T1000 (cell line): ENCODE measurements at places on chromosomes 3 and 15.

DNA sequence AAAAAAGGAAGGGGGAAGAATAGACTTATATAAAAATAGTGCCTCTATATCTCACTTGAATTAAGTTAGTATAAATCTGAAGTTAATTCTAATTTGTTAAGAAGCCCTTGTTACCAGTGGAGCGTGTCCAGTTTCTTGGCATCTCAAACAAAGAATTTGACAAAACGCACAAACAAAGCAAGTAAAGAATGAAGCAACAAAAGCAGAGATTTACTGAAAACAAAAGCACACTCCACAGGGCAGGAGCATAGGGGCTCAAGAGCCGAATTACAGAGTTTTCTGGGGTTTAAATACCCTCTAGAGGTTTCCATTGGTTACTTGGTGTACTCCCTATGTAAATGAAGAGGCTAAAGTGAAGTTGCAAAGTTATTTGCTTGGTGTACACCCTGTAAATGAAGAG is 34.0 kb upstream of the GK5 start:
- no peak for DNase-seq

GRCh38 chr15:65580287-65580686 is 30.6 kb downstream of the INTS14 start:
- no peak for DNase-seq

DNA sequence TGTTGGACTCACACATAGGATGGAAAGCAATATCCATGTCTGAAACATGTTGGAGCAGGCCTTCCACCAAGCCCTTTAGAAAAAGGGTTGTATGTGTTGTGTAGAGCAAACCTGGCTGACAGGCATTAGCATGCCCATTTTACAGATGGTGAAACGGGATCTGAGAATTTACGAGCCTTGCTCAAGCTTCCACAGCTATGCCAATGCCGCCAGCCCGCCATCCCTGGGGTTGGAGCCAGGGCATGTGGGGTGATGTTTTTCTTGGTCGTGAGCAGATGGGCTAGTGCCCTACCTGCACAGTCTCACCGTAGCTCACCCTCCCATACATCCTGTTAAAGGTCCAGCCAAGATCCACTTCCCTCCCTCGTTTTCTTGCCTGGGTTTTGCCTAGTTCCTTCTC is 97.5 kb upstream of the TLE3 start:
- no peak for DNase-seq

DNA sequence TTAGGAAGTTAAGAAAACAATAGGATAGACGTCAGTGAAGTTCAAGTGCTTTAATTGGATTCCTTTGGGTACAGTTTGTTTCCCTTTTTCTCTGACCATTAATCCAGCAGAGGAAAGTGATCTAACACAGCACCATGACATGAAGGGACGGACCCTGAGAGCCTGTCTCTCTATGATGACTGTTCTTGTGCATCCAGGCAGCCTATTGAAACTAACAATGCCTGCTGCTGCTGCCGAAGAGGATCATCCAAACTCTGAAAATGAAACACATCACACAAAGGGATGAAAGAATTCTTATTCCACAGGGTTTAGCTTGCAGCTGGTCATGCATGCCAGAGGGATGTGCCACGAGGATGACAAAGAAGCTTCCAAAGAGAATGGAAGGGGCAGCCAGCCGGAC is 75.5 kb downstream of the ZBTB20 start:
- no peak for DNase-seq

DNA sequence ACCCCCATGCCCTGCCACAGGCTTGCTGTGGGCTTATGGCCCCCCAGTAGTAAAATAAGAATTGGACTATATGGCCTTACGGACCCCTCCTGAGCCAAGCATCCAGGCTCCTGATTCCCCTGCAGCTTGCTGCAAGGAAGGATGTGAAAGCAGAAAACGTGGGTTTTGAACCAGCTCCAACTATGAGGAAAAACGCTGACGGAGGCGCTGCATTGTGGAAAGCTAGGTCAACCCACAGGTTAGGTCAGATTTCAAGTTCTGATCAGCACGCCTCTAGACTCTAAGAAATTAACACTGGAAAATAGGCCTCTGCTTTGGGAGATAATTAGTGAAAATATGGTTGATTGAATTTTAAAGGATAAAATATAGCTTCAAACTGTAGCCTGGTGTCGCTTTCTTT is 195.4 kb upstream of the HES1 start:
- no peak for DNase-seq

GRCh38 chr3:55524565-55525244 is 37.6 kb upstream of the WNT5A start:
- no peak for DNase-seq

GRCh38 chr15:47218295-47218694 is 499.0 kb upstream of the SEMA6D start:
- no peak for DNase-seq

- DNase-seq = peak; percentile 16
Measured at GRCh38 chr15:70066447-70066846, 31.3 kb downstream of the TLE3 start.

GRCh38 chr3:160685144-160685766 is 8.3 kb downstream of the ARL14 start:
- no peak for DNase-seq

- no peak for DNase-seq
Measured at GRCh38 chr3:84960581-84960980, 1.8 kb downstream of the CADM2 start.

DNA sequence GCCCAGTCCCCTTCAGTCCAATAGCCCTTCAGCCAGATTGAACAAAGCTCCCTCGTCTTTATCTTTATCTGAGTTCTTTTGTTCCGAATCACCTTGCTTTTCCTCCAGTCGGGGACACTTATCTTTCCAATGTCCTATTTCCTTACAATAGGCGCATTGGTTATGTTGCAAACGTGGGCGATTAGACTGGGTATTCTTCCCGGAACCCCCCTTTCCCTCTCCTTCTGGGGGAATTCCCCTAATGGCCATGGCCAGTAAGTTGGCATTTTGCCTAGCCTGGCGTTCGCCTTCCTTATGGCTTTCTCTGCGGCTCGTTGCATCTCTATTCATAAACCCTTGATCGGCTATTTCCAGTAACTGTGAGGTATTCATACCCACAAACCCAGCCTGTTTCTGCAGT is 82.2 kb upstream of the VEPH1 start:
- DNase-seq = no peak

- no peak for DNase-seq
Measured at GRCh38 chr15:58179206-58179605, 41.0 kb downstream of the AQP9 start.

DNA sequence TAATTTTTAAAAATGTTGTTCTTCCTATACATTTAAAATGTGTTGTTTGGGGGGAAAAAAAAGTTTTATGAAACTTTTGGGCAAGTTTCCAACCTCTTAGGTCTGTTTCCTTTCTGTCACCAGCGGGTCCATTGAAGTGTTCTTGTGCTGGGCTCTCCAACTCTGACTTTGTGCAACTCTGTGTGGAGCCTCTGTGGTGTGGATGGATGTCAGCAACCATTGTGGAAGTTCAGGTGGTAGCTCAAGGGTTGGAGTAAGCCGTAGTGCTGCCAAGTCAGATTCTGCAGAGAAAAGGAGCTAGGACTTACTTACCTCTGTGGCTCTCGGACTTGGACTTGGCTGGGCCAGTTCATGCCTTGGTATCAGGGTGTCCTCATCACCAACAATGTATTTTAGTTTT is 22.4 kb downstream of the ARID3B start:
- DNase-seq = no peak

- DNase-seq = no peak
Measured at GRCh38 chr15:47312161-47312560, 405.1 kb upstream of the SEMA6D start.
